Melanocyte of skin (primary cell): ENCODE measurements at places on chromosomes 6 and 20. TPM values are rescaled to one million over a fixed set of nuclear protein-coding genes. Genes with fewer than 3 reads are reported as not detected.

The HRH3 gene
- total RNA-seq = not detected in 2 replicates

The GSTA4 gene
- 16.0 and 24.1 TPM in 2 replicates for total RNA-seq

The FILIP1 gene
- under 0.01 TPM in 1 of 2 replicates, not detected in the other for total RNA-seq

The TCP11 gene
- not detected in 2 replicates for total RNA-seq

The FAM209A gene
- not detected in 2 replicates for total RNA-seq

The DLL1 gene
- total RNA-seq = 0.36 and 1.0 TPM in 2 replicates

The RUNX2 gene
- total RNA-seq = 0.93 and 1.00 TPM in 2 replicates

The SLC44A4 gene
- total RNA-seq = not detected in 2 replicates

The SMOC2 gene
- not detected in 2 replicates for total RNA-seq

The SMLR1 gene
- total RNA-seq = not detected in 2 replicates
